Progenitor cell of endocrine pancreas (in vitro differentiated cells): ENCODE measurements at places on chromosomes 6 and 20. TPM values are rescaled to one million over a fixed set of nuclear protein-coding genes. Genes with fewer than 3 reads are reported as not detected.

DNA sequence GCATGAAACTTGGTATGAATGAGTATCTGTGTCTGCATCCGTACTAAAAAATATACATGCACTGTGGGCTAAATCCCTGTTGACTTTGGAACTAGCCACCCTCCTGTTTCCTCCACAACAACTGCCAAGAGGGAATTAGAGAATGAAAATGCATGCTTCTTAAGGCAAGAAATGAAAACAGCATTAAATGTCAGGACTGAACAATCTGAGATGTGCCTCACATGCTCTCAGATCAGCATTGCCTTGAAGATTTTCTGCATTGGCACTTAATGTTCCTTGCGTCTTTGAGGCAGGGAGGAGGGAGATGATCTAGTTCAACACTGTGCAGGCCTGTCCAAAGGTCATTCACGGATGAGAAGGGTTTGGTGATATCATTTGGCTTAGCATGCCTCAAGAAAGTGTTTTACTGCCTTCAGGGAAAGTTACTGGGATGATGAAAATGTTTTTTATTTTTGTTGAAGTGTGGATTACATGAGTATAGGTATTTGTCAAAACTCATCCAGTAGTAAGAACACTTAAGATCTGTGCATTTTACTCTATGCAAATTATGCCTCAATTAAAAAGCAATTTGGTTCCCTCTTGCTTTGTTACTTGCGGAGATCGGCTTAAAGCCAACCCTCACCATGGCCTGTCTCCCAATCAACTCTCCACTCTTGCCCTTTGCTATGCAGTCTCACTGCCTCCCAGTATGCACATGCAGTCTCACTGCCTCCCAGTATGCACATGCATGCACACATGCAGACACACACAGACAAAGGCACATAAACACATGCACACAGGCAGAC is 47.5 kb upstream of the RIN2 start:
- no peak overlapping the region for H3K27ac ChIP-seq
- no peaks in the 10 kb centered on the region for H3K36me3 ChIP-seq
- no peak for DNase-seq
- peaks cover 17% of the 10 kb centered on the region for H3K4me1 ChIP-seq

- H3K27me3 ChIP-seq, result peaks cover 70% of the 10 kb centered on the region
- H3K4me3 ChIP-seq, result no peak overlapping the region
- H3K36me3 ChIP-seq, result no peaks in the 10 kb centered on the region
- peak; percentile 5 for DNase-seq
Observed at GRCh38 chr20:36311854-36312723, 6.0 kb downstream of the DLGAP4 start.

- H3K27me3 ChIP-seq, result peaks cover 16% of the 10 kb centered on the region
- no peak overlapping the region for H3K4me3 ChIP-seq
- no peak for DNase-seq
- H3K4me1 ChIP-seq, result peaks cover 37% of the 10 kb centered on the region
- no peak overlapping the region for H3K27ac ChIP-seq
Observed at GRCh38 chr6:85453490-85453889, 3.6 kb downstream of the NT5E start.

- H3K4me3 ChIP-seq, result no peak overlapping the region
- H3K27me3 ChIP-seq, result no peaks in the 10 kb centered on the region
- no peaks in the 10 kb centered on the region for H3K36me3 ChIP-seq
- no peak overlapping the region for H3K27ac ChIP-seq
- peaks cover 2% of the 10 kb centered on the region for H3K4me1 ChIP-seq
Observed at GRCh38 chr20:21291026-21291425, 12.1 kb upstream of the XRN2 start.

GRCh38 chr6:120363429-120363828 is 970.9 kb downstream of the TBC1D32 start:
- H3K4me3 ChIP-seq, result no peak overlapping the region
- no peaks in the 10 kb centered on the region for H3K4me1 ChIP-seq
- DNase-seq, result no peak
- H3K27me3 ChIP-seq, result no peaks in the 10 kb centered on the region
- H3K36me3 ChIP-seq, result peaks cover 1% of the 10 kb centered on the region

The KIF25 gene
- total RNA-seq, result not detected in 2 replicates

The CLIC5 gene
- 28.4 and 35.9 TPM in 2 replicates for total RNA-seq
